ENCODE measurements at places on chromosomes 1 and 21. TPM values are rescaled to one million over a fixed set of nuclear protein-coding genes. Genes with fewer than 3 reads are reported as not detected.

FCRL4 gene
- not detected for total RNA-seq

DNA sequence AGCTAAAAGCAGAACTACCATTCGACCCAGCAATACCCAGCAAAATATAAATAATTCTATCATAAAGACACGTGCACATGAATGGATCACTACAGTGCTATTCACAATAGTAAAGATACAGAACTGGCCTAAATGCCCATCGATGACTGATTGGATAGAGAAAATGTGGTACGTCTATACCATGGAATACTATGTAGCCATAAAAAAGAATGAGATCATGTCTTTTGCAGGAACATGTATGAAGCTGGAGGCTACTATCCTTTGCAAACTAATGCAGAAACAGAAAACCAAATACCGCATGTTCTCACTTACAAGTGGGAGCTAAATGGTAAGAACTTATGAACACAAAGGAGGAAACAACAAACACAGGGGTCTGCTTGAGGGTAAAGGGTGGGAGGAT, 53.4 kb downstream of the UCHL5 start:
- DNase-seq: no peak

GRCh38 chr1:46248122-46248920, 758 bp downstream of the RAD54L start:
- DNase-seq: no peak

GRCh38 chr1:202144402-202145067, at the start of gene ARL8A:
Gene ARL8A (minus strand): TSS chr1:202144737. CDS start chr1:202144572, 165 bp downstream.
- peak; percentile 70 for DNase-seq

DNA sequence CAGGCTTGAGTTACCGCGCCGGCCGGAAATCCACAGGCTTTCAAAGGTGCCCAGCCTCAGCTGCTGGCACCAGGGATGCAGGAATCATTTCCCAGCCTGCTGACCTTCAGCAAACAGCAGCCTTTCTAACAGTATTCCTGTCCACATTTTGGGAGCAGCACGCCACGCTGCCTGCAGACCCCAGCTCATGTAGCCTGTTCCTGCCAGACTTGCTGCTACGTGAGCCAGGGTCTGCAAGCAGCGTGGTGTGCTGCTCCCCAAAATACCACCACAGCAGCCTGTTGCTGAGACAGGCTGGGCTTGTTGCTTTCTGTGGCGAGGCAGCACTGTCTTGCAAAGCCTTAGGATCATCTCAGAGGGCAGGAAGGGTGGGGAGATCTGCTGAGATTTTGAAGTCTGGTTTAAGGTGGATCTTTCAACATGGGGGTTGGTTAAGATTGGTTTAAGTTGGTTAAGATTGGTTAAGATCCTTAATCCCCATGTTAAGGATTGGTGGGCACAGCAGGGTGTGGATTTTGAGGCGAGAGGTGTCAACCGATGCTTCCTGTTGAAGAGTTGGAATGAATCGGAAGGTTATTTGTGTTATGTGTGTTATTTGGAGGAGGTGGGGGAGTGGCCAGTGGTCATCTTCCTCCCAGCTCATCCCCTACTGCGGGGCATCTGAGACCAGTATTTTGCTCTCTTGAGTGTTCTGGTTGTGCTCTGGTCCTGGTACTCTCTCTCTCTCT, 12.9 kb downstream of the FAAH start:
- no peak for DNase-seq

- no peak for DNase-seq
Observed at GRCh38 chr1:209670441-209671082, 4.7 kb upstream of the G0S2 start.

DNA sequence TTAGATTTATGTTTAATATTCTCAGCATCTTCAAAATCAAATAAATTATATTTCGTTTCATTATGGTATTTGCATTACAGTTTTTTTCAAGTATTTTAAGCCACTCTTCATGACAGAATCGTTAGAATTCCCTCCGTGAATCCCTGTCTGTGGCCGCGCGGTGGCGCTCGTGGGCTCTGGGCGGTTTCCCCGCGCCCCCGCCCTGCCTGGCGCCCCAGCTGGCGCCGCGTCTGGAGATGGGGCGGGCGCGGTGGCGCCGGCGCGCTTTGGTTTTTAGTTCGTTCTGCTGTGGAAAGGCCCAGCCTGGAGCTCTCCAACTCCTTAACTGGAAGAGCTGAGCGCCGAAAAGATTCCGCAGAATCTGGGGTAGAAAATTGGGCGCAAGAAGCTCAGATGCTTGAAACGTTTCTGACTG, 25.7 kb downstream of the PRMT2 start:
- peak; percentile 55 for DNase-seq

- DNase-seq: no peak
Observed at GRCh38 chr21:45827302-45827692, 154.3 kb upstream of the COL6A1 start.

DNA sequence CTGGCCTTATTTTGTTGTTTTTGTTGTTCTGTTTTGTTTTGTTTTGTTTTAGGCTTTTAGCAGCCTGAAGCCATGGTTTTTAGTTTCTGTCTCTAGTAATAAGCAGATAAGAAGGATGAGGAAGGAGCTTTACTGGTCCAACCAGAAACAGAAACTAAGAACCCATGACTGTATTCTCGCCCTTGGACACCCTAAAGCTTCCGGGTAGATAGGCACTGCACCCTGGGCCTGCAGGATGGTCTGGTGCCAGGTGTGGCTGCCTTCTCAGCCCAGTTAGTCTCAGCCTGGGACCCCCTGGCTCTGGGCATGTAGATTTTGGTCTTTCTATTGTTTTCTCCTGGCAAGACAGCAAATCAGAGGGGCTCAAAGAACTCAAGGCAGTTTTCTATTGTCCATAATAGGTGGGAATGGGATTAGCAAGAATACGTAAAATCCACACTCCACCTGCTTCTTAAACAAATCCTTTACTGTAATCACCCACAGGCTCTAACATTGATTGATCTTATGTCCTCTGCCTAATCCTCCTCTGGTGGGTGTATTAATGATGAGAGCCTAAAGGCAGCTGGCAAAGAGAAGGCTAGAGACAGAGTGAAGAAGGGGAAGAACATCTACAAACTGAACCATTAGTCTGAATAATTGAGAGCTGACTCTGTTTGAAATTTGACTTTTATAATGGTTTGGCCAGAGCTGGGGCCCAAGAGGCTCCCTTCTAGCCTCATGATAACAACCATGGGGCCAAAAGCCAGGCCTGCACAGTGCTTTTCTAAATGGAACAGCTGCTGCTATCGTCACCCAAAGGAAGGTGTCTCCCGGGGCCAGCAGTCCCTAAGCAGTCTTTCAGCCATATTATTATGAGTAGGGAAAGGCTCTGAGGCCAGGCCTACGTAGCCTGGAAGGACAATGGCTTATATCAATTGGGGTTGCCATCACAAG, 106.8 kb upstream of the ATP1A1 start:
- DNase-seq: no peak

DNA sequence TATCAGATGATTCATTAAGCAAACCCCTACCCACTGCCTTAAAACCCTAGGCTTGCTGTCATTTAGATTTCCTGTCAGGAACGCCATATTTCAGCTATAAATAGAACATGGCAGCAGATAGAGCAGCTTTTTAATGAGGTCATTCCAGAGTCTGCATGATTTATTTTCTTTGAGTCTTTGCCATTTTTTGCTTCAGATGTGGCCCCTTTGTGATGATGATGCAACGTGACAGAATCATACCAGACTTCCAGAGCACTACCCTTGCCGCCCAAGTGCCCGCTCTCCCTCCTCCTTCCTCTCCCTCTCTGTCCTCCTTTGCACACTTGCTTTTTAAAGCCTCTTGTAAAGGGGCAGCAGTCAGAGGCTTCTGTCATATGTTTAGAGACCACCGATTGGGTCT, 55.5 kb upstream of the TRIM67 start:
- no peak for DNase-seq

- no peak for DNase-seq
Observed at GRCh38 chr21:29696937-29697336, 242.9 kb downstream of the GRIK1 start.

- no peak for DNase-seq
Observed at GRCh38 chr1:66751160-66751559, 1.1 kb upstream of the DYNLT5 start.

BCL2L15 gene
- total RNA-seq: 1.3 TPM

SPATA46 gene
- total RNA-seq: not detected

- DNase-seq: no peak
Observed at GRCh38 chr1:37704966-37705365, 12.7 kb downstream of the CDCA8 start.

DNA sequence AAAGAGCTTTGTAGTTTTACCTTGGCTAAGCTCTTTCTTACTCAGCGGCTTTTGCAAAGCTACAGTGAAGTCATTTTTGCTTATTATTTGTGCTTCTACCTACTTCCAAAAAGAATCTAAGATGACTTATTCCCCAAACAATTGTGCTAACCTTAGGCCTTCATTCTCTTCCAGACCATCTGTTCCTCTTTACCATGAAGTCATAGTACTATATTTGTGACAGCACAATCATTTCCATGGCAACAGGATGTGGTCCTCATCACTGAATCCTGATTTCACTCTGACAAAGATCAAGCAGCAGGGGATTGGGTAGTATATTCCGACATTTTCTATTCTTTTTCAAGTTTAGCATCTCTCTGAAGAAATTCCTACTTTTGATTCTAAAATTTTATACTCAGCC, 24.8 kb upstream of the NMNAT2 start:
- DNase-seq: no peak

GRCh38 chr1:232109391-232109790, 482.8 kb downstream of the DISC1 start:
- no peak for DNase-seq

ATAD3C gene
- 1.6 TPM for total RNA-seq

- DNase-seq: no peak
Observed at GRCh38 chr21:36949171-36950141, 17.0 kb downstream of the HLCS start.

HSPG2 gene
- 1.2 TPM for total RNA-seq

GRCh38 chr1:65398083-65398482, 22.4 kb upstream of the LEPR start:
- no peak for DNase-seq

- no peak for DNase-seq
Observed at GRCh38 chr1:212531796-212532195, 76.8 kb upstream of the ATF3 start.

DNA sequence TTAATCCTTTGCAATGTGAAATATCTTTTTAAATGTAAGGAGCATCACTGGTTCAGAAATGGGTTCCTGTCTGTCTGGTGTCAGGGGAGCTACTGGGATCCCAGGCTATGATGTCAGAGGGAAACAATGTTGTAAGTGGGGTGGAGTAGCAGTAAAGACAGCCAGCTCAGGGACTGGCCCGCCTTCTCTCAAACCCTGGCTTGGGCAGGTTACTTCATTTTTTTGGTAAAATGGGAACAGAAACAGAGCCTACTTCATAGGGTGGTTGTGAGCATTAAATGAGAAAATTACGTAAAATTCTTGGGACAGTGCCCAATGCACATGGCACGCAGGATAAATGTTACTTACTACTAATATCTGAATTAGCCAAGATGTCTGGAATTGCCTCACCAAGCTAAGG, 30.7 kb upstream of the IL20 start:
- no peak for DNase-seq
